Astrocyte of the cerebellum (primary cell): ENCODE measurements at places on chromosomes 6 and 20.

DNA sequence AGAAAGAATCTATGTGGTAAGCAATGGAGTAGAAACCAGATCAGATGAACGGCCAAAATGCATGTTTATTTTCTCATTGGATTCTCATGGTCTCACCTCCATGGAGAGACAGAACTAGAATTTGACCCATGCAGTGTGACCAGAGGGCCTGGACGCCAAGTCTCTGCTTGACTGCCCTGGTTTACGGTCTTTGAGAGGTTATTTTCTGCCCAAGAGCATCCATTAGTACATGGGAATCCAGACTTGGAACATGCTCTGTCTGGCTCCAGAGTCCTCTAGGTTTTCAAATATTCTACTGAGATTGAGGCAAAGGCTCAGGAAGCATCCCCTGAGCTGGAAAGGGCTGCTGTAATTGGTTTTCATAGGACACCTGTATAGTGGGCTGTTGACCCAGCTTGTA lies 45.5 kb upstream of the UST start:
- DNase-seq: no peak

DNA sequence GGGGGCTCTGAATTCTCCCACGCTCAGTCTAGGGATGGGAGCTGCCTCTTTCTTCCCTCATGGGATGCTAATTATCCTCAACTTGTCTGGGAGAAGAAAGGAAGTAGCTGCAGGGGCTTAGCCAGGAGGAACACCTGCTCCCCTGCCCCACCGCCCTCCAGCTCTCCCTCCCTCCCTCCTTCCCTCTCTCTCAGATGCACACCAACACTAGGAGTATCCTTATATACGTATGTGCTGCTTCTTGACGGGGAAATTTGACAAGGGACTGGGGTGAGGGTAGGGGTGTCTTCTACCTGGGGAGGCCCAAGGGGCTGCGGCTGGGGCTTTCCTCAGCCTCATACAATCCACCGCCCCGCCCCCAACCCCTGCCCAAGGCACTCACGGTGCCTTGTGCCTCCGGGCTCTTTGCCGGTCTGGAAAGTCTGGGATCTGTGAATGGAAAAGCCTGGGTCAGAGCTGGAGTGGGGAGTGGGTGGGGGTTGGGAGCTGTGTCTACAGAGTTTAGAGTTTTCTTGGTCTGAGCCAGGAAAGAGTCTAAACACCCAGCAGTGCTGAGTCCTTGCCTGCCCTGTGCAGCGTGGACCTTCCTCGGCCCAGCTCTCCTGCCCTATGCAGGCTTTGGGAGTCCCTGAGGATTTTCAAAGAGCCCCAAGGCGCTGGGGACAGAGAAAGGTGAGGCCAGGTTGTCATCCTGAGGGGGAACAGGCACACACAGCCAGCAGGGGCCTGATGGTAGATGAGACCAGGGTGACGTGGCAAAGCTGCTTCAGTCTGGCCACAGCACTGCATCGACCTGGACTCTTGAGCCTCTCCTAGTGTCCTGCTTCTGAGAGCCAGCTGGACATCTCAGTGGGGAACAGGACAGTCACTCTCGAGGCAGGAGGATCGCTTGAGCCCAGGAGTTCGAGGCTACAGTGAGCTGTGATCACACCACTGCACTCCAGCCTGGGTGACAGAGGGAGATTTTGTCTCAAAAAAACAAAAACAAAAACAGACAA lies 29.3 kb upstream of the EMILIN3 start:
- no peak for DNase-seq

DNA sequence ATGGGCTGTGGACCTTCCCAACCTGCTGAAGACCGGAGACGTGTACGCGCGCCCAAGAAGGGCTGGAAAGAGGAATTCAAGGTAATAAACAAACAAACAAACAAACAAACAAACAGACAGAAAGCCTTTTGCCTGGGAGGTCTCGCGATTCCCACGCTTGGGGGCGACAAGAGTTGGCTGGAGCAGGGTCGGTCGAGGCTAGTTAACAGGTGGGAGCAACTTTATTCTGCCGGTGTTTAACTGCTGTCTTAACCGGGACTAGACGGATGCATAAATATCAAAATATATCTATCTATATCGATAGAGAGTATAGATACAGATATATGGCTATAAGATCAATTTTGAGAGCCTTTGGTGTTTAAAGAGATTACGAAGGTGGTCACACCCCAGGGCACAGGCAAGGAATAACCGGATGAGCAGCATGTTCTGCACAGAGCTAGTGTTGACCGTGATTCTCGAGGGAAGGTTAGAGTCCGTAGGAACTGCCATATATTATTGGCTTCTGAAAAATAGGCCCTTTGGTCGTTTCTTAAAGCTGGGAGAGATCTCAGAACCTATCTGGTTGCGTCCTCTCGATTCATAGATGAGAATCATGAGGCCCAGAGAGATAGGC lies 514 bp downstream of the STMND1 start:
- no peak for DNase-seq

- DNase-seq: no peak
These were observed 141.7 kb upstream of the RPS6KA2 start for GRCh38 chr6:166768761-166769160.

DNA sequence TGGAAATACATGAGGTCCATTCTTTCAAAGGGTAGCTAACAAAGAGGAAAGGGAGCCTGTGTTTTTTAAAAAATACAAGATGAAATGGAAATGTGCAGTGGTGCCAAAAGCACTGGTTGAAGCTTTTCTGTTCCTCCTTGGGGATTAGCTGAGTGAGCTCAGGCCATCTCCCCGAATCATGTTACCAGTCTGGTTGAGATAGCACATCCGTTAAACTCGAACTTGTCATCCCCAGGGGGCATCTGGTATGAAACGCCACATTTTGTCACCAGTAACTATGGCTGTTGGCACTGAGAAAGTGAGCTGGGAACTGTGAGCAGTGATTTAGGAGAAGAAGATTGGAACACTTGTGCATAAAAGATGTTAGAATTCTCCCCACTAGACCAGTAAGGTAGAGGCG lies 196.2 kb downstream of the SAMD5 start:
- no peak for DNase-seq
